Activated naive CD8-positive, alpha-beta T cell treated with anti-CD3 and anti-CD28 coated beads, Interleukin-2, amount 10 ng/mL, durations not matched to agents 7 days and 5 days (primary cell): ENCODE measurements at places on chromosomes 11 and 22.

DNA sequence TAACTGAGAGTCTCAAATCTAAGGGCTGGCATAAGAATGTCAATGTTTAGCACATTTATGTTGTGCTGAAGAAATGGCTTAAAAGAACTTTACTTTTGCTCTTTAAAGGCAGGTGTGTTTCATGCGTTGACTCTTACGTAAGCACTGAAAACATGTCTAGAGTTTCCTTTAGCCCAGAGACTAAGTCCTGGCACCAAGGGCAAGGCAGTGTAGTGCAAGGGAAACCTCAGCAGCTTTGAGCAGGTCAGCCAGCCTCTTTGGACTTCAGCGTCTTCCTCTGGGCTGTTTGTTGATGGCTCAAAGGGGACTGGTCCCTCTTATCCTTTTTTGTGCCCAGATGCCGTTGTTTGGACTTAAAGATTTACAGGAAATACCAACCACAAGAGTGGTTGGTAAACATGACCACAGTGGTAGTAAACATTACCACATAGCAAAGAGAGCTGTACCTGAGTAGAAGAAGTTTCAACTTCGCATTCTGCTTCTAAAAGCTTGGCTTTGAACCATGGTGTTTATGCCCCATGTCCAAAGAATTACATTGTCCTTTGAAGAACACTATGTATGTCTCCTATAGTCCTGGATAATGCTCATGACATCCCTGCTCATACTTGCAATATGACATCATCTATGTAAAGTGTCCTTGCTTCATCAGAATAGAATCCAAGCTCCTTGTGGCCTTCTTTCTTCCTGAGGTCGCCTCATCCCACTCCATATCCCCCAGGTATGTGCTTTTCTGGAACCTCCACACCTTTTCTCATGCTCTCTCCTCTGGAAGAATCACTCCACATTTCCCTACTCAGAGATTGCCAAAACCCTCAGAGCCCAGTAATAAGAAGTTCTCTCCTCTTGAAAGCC lies 23.5 kb downstream of the TENM4 start:
- H3K27me3 ChIP-seq = no peaks in the 10 kb centered on the region
- no peaks in the 10 kb centered on the region for H3K4me1 ChIP-seq
- H3K4me3 ChIP-seq = no peak overlapping the region

DNA sequence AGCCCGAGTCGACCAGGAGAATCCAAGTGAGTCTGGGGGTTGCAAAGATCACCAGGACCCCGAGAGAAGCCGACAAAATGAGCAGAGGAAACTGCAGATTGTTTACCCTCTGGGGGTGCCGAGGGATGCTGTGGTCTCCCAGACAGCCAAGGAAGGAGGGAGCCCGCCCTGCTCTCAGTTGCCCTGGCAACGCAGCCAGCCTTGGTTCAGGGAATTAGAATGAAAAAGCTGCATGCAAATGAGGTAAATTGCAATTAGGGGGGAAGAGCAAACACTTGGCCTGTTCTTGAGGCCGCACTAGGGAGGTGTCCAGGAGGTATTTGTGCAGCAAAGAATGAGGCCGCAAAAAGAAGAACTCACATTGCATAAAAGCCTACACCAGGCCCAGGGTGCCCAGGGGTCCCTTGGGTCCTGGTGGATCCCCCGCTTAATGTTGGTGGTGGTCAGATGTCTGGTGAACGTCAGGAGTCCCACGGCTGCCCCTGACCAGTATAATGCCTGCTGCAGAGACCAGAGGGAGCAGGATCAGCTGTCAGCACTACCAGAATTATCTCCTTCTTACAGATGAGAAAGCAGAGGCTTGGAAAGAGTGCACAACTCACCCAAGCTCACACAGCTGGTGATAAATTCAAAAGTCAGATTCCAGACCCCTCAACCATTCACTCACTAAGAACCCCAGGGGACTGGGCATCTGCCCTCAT lies 40.3 kb upstream of the ATXN10 start:
- no peak overlapping the region for H3K27ac ChIP-seq
- H3K4me3 ChIP-seq = no peak overlapping the region
- no peak for DNase-seq
- no peaks in the 10 kb centered on the region for H3K36me3 ChIP-seq

DNA sequence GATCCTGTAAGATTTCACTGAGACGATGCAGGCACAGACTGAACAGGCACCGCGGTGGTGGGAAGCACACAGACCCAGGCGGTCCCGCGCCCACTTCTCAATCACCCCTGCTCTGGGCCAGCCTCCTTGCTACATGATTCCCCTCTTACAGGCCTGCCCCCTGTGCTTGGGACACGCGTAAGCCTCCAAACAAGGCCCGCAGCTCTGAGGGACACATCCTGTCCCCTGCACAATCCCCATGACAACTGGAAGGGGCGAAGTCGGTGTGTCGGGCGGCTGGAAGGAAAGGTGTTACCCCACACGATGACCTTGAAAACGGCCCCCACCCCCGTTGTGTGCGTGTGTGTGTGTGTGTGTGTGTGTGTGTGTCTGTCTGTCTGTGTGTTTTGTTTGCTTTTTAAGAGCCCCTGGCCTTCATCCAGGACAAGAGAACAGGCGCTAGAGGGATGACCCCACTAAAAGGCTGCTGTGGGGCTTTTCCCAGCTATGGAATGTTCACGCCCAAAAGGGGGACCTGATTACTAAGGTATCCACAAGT lies 13.1 kb downstream of the CELSR1 start:
- no peak overlapping the region for H3K4me3 ChIP-seq
- H3K27me3 ChIP-seq = no peaks in the 10 kb centered on the region
- H3K27ac ChIP-seq = no peak overlapping the region

GRCh38 chr11:67436459-67437081 lies 912 bp downstream of the PTPRCAP start:
- DNase-seq = peak; percentile 79
- H3K36me3 ChIP-seq = peaks cover 37% of the 10 kb centered on the region
- H3K27me3 ChIP-seq = no peaks in the 10 kb centered on the region
- H3K4me3 ChIP-seq = peak overlapping the region; percentile 98
- H3K4me1 ChIP-seq = peaks cover 47% of the 10 kb centered on the region

DNA sequence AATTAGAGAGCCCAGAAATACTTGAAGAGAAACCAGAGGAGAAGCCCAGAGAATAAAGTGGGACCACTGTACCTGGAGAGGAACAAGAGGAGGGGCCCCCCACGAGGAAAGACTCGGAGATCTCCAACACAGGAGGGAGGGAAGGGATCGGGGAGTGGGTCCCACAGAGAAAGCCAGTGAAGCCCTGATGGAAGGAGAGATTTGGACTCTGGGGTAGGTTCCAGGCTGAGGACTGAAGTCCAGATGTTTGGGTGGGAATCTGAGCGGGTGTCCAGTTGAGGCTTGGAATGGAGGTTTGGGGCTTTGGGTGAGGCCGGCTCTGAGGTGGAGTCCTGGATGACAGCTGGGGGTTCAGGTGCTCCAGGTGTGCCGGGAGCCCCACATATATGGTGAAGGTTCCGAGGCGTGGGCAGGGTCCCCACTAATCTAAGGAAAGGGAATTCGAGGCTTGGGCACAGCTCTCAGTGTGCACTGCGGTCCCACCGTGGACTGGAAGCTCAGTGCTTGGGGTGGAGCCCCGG lies 32.6 kb downstream of the PDE2A start:
- no peak overlapping the region for H3K27ac ChIP-seq
- no peaks in the 10 kb centered on the region for H3K36me3 ChIP-seq

DNA sequence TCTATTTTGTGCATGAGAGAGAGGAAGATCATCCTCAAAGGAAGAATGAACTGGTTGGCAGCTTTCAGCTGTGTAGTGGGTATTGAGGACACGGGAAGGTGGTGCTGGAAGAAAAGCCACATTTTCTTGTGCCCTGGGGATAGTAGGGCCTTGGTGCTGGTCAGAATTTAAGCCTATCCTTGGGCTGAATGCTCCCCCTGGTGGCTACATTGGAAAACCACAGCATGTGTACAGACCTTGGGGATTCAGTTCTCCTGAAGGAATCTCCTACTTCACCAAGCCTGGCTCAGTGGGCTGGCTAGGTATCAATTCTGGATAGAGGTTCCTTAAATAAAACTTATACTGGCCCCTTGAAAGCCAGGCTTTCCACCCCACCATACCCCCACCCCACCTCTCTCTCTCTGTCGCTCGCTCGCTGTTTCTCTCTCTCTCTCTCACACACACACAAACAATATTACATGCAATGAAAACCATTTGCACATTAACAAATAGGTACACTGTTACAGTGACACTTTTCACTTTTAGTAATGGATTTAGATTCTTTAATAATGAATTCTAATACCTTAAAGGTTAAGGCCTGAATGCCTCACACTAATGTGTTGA lies 2.8 kb upstream of the OR51M1 start:
- H3K4me1 ChIP-seq = no peaks in the 10 kb centered on the region
- no peak overlapping the region for H3K4me3 ChIP-seq
- H3K36me3 ChIP-seq = no peaks in the 10 kb centered on the region
- H3K27ac ChIP-seq = no peak overlapping the region
- no peaks in the 10 kb centered on the region for H3K27me3 ChIP-seq
- DNase-seq = peak; percentile 28

DNA sequence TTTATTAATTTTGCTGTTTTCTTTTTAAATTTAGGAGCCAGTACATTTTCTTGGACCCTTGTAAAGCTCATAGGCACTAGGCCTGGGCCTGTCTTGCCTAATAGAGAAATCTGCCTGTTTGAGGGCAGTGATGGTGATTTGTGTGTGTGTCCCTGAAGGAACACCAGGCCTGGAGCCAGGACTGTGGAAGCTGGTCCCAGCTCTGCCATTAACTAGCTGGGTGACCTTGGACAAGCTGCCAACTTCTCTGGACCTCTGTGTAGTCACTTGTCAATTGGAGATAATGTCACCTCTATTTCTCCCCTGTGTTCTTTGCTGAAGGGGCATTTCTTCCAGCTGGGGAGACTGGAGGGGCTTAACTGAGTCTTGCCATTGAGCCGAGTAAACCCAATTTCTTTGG lies 16.0 kb upstream of the FTH1 start:
- no peak overlapping the region for H3K27ac ChIP-seq
- no peak overlapping the region for H3K4me3 ChIP-seq
- peaks cover 6% of the 10 kb centered on the region for H3K27me3 ChIP-seq
- H3K36me3 ChIP-seq = peaks cover 9% of the 10 kb centered on the region

- H3K4me1 ChIP-seq = peaks cover 1% of the 10 kb centered on the region
- no peak overlapping the region for H3K27ac ChIP-seq
- no peaks in the 10 kb centered on the region for H3K36me3 ChIP-seq
- DNase-seq = no peak
- peaks cover 2% of the 10 kb centered on the region for H3K27me3 ChIP-seq
- no peak overlapping the region for H3K4me3 ChIP-seq
Observed at GRCh38 chr11:132744771-132745170, 787.5 kb downstream of the OPCML start.

- H3K27me3 ChIP-seq = peaks cover 16% of the 10 kb centered on the region
- no peaks in the 10 kb centered on the region for H3K4me1 ChIP-seq
- H3K27ac ChIP-seq = no peak overlapping the region
- DNase-seq = no peak
- H3K4me3 ChIP-seq = no peak overlapping the region
Observed at GRCh38 chr11:110755941-110756340, 43.7 kb upstream of the ARHGAP20 start.

DNA sequence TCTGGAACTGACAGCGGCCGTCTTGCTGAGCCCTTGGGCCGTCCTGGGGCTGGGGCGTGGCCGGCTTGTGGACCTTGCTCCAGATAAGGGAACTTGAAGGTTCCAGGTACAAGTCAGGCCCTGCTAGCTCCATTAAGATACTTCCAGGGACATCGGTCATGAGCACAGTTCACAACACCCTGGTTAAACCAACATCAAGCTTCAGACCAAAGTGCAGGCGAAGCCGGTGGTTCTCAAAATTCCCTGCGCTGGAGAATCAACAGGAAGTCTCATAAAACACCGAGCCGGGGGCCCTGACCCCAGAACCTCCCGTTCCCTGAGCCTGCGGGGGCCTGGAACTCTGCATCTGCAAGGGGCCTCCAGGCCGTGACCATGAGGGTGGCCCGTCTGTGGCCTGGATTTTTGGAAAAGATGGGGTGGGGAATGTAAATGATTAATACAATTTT lies 1043.8 kb downstream of the BRD1 start:
- H3K27me3 ChIP-seq = no peaks in the 10 kb centered on the region
- no peaks in the 10 kb centered on the region for H3K36me3 ChIP-seq
- no peak overlapping the region for H3K27ac ChIP-seq
- DNase-seq = no peak
- no peaks in the 10 kb centered on the region for H3K4me1 ChIP-seq

- H3K27me3 ChIP-seq = peaks cover 16% of the 10 kb centered on the region
- H3K4me3 ChIP-seq = no peak overlapping the region
- H3K36me3 ChIP-seq = peaks cover 12% of the 10 kb centered on the region
- DNase-seq = no peak
- peaks cover 9% of the 10 kb centered on the region for H3K4me1 ChIP-seq
Observed at GRCh38 chr22:36885474-36885873, 24.7 kb downstream of the NCF4 start.

DNA sequence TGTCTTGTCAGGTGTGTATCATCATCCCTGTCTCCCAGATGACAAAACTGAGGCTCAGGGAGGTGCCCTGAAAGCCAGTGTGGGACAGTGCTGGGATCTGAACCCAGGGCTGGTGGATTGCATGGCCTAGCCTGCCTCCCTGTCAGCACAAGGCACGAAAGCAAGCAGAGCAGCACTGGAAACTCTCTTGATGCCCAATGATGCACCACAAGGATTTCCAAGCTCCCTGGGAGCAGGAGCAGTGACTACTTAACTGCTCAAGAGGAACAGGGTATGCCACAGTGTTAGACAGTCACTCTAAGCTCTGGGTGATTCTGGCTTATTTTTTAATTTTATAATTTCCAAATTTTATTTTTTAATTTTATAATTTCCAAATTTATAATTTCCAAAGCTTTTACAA lies 9.0 kb downstream of the ZC3H7B start:
- no peaks in the 10 kb centered on the region for H3K27me3 ChIP-seq
- H3K4me1 ChIP-seq = peaks cover 17% of the 10 kb centered on the region
- DNase-seq = no peak
- peaks cover 9% of the 10 kb centered on the region for H3K36me3 ChIP-seq
- no peak overlapping the region for H3K27ac ChIP-seq

DNA sequence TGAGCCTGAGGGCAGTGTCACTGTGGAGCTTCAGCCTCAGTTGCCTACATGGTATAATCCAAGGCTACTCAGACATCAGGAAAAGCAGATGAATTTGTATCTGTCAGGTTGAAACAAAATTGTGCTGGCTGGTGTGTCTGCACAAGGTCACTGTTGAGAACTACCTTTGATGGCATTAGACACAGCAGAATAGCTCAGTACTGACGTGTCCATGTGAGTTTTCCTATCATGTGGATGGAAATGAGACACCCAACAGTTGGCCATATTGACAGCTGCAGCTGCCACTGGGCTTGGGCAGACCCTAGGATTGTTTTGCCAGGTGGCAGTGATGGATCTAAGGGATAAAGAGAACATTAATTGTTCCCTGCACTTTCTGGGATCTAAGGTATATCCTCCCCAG lies 15.8 kb downstream of the CCDC134 start:
- H3K36me3 ChIP-seq = peaks cover 10% of the 10 kb centered on the region
- H3K4me3 ChIP-seq = no peak overlapping the region
- no peak overlapping the region for H3K27ac ChIP-seq
- peaks cover 6% of the 10 kb centered on the region for H3K4me1 ChIP-seq
- no peaks in the 10 kb centered on the region for H3K27me3 ChIP-seq

GRCh38 chr22:30314915-30315314 lies 11.8 kb downstream of the TBC1D10A start:
- H3K4me1 ChIP-seq = peaks cover 76% of the 10 kb centered on the region
- peak overlapping the region; percentile 16 for H3K4me3 ChIP-seq
- DNase-seq = no peak
